Activated naive CD4-positive, alpha-beta T cell treated with Interleukin-2 at 50 U/mL for 16 hours (primary cell): ENCODE measurements at places on chromosomes 1 and 21.

DNA sequence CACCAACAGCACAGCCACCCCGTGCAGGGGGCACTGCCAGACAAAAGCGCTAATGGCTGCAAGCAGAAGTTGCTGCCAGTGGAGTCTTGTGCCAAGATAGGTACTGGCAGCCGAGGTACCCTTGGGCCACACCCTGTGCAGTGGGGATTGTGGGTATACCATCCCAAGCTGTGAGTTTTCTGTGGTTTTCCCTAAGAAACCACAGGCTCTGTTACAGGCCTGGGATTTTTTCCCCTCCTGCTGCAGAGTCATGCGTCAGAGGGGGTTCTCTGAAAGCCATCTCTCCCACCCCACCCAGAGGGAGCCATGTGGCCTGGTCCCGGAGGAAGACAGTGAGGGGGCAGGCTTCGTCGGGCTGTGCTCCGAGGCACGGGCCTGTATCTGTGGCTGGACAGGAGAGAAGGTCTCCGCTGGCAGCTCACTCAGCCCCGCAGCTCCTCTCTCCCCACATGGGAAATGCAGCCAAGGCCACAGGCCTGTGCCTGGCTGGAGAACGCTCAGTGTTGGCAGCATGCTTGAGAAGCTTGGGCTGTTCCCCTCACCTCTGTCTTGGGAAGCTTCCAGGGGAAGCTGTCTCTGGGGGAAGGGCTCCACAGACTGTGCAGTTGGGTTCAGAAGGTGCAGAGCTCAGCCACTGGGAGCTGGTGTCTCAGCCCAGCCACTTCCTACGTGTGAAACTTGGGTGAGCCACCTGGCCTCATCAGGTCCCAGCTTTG is 42.5 kb downstream of the NEK2 start:
- DNase-seq, result no peak

- no peak for DNase-seq
Measured at GRCh38 chr1:25700144-25700523, 83.5 kb downstream of the MAN1C1 start.

DNA sequence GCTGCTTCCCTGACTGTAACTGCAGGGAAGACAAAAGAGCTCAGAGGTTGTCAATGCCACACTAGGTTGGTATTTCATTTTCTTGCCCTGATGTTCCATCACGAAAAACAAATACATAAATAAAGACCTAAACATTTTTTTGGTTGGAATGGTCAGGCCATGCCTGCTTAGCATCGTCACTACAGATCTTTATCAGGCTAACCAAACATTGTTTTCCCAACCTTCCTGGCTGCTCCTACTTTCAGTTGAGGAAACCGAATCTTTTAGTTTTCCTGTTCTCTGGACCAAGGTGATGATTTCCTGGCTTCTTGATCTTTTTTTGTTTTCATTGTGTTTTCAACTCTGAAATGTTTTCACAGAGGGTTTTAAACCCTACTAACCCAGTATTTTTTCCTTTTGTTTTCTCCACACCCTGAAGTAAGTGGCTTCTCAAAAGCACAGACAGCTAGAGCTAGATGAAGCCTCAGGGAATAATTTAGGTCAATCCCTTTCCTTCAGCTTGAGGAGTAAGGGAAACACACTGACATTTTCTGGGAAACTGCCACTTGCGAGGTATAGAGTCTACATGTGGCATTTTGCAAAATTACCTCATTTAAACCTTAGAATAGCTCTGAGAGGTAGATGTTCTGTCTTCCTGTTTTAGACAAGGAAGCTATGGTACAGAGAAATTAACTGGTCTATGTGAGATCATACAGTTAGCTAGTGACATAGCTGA is 67.2 kb upstream of the CNN3 start:
- no peak for DNase-seq

DNA sequence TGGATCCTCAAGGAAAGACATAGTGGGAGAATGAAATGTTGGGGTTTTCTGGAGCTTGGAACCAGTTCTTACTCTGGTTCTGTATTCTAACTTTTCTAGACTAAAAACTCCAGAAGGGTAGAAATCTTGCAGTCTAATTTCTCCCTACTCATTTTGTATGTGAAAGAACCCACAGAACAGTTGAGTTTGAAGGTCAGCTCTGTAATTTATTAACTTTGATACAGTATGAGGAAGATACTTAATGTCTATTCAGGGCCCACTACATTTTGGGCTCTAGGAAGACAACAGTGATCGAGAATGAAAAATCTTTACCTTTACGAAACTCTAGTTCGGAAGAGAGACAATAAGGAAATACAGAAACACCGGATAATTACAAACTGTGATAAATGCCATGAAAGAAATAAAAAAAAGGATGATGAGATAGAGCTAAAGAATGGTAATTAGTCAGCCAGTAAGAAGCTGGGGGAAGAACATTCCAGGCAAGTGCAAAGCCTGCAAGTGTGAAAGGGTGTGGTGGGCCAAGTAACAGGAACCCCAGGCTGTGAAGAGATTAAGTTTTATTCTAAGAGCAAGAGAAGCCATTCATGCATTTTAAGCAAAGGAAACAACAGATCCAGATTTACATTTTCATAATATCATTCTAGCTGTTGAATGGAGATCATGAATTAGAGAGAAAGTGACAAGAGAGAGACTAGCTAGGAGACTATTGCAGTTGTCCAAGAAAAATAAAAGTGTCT is 159.9 kb upstream of the HMCN1 start:
- DNase-seq, result no peak

DNA sequence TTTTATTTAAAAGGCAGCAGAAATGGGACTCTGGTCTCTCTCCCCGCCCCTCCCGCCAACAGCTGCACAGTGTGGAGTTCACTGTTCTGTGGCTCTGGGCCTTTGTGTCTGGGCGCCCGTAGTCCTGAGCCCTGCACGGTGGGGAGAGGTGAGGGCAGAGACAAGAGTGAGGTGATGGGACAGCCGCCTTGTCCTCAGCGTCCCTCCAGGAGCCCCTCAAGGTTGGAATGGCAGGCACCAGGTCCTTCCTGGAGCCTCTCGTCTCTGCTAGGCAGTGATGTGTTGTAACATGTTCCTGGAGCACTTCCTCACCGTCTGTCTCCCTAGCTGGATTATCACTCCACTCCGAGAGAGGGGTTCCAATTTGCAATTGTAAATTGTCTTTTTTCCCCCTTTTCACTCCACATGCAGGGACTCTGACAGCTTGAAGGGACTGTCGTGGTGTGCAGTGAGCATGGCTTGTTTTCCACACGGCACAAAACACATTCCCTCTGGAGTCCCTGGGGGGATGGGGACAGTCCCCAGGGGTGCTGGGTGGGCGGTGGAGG is 44.6 kb upstream of the C1orf174 start:
- no peak for DNase-seq

- DNase-seq, result peak; percentile 29
Measured at GRCh38 chr1:157992031-157992832, 1.2 kb upstream of the KIRREL1 start.

- DNase-seq, result no peak
Measured at GRCh38 chr1:186494832-186495271, 33.9 kb upstream of the PDC start.

DNA sequence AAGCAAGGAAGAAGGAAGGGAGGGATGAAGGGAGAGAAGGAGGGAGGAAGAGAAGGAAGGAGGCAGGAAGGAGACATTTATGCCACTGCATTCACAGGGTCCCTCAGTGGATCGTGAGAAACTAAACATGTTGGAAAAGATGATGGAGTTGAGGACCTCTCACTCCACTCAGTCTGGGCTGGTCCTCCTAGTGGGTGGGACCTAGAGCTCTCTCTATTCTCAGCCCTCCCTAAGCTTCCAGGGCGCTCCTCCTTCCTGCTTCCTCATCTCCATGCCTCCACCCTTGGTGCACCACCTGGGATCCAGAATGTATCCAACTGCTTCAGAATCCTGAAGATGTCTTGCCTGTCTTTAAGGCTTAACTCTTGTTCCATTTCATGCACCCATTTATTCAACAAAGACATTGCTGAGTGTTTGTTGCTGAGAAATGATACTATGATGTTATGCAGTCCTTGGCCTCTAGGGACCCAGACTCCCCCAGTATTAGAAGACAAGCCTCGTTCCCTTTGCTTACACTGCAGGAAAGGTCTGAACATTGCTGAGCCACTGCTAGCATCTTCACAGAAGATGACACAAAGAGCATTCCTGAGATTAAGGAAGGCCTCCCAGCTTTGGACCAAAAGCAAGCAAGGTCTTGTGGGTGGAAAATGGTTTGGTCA is 88.5 kb downstream of the BEND5 start:
- DNase-seq, result no peak
